Cortex of kidney (tissue), 1 donor: ENCODE measurements at places on chromosomes 3 and 15.

DNA sequence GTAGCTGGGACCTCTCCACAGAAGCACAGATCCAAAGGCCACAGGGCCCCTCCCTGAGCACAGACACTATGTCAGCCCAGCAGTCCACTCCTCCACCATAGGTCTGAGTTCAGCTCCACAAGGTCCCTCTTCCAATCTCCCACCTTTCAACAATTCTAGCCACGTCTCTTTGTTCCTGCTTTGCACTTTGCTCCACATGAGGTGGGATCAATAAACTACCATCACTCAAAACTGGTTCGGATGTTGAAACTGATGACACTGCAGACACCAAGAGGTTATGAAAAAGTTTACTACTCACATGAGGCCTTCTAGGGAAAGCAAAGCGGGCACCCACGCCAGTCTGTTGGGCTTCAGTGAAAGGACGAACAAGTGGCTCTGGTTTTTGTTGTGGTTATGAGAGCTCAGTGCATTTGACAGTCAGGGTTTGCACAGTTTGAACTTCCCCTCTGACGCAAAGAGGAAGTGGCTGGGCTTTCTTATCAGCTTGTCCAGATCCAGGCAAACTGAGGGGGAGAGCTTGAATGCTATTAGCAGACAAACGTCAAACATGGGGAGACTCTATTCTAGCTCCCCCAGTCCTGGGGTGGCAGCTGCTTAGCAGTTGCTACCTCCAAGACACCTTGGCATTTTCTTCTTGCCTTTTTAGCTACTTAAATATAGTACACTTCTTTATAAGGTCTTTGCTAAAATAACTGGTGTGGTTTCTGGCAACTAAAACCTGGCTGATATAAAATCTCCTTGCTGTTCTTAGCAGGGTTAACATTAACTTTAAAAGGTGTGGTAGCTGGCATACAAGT is 37.8 kb downstream of the ZNF445 start:
- no peak for DNase-seq

DNA sequence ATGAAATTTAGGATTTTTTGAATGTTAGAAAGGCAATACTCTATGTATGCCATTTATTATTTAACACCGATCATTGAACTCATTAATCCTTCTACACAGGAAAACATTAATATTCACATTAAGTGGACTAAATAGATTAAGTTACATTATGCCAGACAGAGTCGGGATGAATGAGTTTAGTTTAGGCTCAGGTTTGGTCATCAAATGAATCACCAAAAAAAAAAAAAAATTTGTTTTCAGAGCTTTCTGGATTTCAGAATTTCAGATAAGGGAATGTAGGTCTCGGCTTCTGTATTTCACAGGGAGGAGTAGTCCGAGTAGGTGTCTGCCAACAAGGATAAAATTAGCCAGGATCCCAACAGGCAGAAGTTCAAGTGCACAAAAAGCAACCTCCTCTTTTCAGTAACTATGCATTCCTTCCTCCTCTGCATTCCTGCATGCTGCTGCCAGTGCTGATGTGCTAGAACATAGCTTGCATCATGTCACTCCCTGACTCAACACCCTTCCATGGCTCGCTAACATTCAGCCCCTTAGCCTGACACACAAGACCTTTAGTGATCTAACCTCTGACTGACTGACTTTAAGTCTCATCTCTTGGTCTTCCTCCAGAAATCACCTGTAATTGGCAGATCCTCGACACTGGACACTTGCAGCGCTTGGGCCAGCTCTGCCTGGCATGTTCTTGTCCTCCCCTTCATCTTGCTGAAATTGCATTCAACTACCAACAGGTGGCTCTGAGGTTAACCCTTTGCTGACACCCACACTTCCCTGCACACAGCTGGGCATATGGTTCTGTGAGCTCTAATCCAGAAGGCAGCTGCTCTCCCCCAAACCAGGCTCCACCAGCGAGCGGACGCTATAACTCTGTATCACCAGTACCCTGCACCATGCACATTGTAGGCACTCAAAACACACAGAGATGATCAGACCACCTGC is 145.4 kb upstream of the PROK2 start:
- no peak for DNase-seq

DNA sequence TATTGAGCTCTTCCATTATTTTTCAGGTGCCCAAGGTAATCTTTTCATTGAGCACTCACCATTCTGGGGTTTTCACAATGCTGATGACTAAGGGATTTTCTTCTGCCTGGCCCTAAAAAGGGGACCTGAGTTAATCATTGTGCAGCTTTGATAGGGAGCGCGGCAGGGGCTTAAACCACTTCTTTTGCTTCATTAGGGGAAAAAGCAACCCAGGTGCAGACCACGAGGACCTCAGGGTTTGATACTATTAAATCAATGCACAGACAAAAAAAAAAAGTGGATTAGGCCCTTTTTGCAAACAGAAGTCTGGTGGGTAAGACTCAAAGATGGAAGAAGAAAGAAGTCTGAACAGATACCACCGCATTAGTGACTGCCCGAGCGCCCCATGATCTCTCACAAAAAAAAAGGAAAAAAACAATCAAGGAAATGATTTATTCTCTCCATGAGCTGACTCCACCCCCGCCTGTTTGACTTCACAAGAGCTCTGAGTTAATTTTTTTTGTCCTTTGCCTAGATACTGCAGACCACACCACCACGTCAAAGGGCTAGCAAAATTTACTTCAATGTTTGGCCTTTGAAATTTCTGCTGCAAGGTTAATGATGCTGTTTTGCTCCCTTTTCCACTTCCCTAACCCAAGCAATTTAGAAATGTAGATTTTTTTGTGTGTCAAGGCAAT is 78.0 kb upstream of the FEZF2 start:
- no peak for DNase-seq

GRCh38 chr3:37909067-37909911 is 47.6 kb downstream of the CTDSPL start:
- DNase-seq = no peak

DNA sequence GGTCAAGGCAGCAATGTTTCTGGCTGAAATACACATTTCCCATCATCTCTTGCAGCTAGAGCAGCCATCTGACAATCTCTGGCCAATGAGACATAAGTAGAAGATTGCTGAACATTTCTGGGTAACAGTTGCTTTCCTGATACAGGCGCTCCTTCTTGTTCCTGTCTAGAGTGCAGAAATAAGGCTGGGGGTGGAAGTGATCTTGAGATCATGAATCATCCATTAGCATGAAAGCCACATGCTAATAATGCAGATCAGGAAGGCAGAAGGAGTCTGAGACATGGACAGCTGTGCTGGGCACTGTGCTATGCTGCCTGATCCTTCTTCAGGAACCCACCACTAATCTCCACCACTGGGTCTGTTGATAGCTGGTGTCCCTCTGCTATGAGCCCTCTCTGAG is 14.8 kb upstream of the TMEM108 start:
- no peak for DNase-seq

- no peak for DNase-seq
These were observed 77.8 kb downstream of the IL20RB start for GRCh38 chr3:137035631-137036030.

DNA sequence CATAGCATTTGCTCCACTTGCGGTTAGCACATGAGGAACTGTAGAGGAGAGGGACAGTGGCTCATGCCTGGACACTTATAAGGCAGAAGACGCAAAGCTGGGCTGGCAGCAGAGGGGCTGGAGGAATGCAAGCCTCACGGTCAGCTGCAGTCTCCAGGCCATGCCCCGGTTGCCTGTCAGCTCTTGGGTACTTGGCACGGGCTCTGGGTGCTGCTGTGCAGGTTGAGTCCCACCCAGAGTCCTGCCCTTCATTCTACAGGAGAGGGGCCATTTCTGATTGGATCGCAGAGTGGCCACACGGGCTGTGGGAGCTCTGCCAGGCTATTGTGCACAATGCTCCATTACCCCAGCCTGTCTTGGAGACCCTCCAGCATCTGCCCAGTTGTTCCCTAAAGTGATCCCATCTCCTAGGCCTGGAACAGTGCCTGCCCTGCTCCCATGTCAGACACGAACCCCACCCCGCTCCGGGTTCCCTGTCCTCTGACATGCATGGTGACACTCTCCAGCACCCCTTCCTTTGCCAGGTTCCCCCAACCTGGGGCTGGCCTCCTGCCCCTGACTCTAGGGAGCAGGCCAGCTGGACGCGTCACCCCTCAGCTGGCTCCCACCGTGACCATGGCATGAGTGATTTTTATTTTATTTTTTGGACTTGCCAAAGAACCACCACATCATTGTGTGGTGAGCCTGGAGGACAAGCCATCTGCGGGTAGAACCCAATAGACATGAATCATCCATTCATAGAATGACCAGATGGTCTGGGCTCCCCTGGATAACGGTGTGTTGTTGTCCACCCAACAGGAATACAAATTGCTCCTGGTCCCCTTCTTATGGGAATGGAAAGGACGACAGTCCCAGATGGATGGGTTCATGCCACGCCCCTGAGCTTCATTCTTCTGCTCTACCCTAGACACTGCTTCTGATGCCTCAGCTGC is 51.0 kb upstream of the KLF13 start:
- DNase-seq = no peak

GRCh38 chr3:16102187-16102561 is 72.3 kb upstream of the GALNT15 start:
- DNase-seq = no peak

GRCh38 chr3:120780977-120781376 is 38.4 kb downstream of the GTF2E1 start:
- no peak for DNase-seq

- DNase-seq = no peak
These were observed 341.7 kb upstream of the PROK2 start for GRCh38 chr3:72126441-72127223.

- DNase-seq = no peak
These were observed 159.9 kb downstream of the APBA2 start for GRCh38 chr15:29045717-29046116.

- no peak for DNase-seq
These were observed 134.0 kb downstream of the IL5RA start for GRCh38 chr3:2976212-2976611.

DNA sequence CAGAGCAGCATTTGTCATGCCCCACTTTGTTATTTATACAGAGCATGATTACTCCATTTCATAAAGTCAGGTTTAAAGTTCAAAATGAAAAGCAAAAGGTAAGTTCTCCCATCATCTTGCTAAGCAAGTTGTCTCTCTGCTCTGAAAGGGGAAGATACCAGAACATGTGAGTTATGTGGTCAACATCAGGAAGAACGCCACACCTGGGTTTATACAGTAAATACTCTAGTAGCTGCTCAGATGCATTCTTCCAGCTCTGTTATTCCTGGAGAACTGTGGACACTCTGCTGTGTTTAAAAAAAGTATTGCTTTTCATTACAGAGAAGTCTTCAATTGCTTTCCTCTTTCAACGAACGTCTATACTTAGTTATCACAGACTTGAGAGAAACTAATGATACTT is 145.7 kb downstream of the PLCL2 start:
- DNase-seq = no peak

GRCh38 chr3:162776148-162776547 is 1279.5 kb downstream of the OTOL1 start:
- DNase-seq = no peak

- no peak for DNase-seq
These were observed 866.0 kb upstream of the NR2F2 start for GRCh38 chr15:95464509-95464908.

DNA sequence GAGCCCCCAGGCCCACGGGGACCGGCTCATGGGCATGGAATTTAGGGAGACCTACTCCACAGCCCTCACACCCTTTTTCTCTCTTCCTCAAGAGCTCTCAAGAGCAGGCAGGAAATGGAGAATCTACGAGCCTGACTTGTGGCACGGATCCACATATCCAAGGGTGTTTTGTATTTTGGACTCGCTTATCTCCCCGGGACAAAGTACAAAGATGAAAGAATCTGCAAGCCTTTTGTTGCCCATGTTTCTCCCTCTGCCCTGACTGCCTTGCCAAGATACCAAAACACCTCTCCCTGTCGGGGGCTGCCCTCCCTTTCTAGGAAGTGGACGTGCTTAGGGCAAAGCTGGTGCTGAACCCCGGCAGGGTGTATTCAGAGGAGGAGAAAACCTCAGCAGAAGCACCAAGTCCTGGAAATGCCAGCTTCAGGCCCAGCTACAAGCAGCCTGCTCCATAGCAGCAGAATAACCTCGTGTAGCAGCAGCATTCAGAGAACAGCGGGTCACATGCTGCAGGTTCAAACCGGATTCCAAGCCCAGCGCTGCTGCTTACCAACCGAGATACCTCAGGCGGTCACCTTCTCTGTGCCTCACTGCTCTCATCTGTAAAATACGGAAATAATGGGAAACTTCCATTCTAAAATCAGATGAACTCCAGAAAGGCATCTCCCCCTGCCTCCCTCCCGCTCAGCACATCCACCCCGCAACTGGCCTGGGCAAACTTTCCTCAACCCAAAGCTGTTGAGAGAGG is 35.2 kb downstream of the DNASE1L3 start:
- DNase-seq = peak; percentile 22

DNA sequence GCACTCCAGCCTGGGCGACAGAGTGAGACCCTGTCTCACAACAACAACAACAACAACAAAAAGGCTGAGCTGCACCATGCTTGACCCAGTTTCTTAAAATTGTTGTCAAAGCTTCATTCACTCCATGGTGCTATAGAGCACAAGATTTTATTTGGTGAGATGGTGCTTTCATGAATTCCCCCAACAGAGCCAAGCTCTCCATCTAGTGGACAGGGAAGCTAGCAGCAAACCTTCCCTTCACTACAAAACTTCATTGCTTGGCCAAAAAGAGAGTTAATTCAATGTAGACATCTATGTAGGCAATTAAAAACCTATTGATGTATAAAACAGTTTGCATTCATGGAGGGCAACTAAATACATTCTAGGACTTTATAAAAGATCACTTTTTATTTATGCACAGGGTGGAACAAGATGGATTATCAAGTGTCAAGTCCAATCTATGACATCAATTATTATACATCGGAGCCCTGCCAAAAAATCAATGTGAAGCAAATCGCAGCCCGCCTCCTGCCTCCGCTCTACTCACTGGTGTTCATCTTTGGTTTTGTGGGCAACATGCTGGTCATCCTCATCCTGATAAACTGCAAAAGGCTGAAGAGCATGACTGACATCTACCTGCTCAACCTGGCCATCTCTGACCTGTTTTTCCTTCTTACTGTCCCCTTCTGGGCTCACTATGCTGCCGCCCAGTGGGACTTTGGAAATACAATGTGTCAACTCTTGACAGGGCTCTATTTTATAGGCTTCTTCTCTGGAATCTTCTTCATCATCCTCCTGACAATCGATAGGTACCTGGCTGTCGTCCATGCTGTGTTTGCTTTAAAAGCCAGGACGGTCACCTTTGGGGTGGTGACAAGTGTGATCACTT is 2.0 kb downstream of the CCR5 start:
- no peak for DNase-seq

DNA sequence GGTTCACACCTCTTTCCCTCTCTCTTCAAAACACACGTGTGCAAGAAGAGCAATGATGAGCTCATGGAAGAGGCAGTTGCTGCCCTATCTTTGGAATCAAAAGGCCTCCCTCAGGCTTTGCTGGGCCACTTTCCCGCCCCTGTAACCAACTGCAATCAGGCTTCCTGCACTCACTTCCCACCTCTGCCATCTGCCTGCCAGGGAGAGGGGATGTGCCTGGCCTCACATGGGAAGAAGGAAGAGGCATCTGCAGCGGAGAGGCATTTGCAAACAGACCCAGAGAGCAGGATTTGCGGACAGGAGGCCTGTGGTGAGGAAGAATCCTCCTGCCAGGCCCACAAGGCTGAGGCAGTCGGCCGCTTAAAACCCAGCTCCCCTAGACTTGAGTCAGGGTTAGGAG is 175.6 kb upstream of the ATP10A start:
- DNase-seq = no peak

GRCh38 chr15:48449734-48450133 is 118.5 kb downstream of the DUT start:
- no peak for DNase-seq

GRCh38 chr3:9278498-9278897 is 29.1 kb upstream of the SRGAP3 start:
- no peak for DNase-seq
